ENCODE measurements at places on chromosomes 13 and 19.

- DNase-seq, result no peak
Measured at GRCh38 chr19:14770944-14771839, 7.2 kb downstream of the ADGRE2 start.

- DNase-seq, result no peak
Measured at GRCh38 chr13:82569581-82569980, 1312.7 kb downstream of the SLITRK1 start.

DNA sequence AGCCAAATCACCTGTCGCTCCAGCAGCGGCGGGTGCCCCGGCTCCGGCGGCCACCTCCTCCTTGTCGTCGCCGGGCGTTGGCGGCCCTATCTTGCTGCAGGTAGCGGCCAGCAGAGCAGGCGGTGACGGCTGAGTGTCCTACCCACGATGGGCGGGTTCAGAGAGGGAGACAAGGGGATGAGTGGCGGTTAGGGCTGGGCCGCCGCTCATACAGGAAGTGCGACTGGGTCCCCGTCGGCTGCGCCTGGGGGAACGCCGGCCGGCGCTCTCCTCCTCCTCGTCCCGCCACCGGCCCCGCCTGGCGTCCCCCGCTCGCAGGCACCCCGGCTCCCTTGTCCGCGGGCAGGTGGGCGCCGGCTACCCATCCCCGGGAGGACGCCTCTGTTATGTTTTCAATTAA lies 1692.0 kb downstream of the SLITRK5 start:
- no peak for DNase-seq

DNA sequence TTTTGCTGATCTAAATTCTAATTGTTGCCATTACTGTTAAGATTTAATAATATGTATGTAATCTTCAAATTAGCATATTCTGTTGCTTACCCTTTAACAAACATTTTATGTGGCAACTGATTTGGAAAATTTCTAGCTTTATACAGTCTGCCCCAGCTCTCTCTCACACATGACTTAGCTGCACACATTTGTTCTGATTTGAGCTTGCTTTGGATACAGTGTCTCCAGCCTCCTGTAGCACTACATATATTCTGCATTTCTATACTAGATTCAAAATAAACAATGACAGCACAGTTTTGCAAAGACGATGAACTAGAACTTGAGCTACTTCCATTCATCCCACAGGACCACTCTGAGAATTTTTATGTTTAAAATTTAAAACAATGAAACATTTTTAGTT lies 254.7 kb downstream of the DNAJC15 start:
- no peak for DNase-seq

Measured in activated T-helper 2 cell treated with anti-CD3 and anti-CD28 coated beads, Interferon-gamma antibody, Interleukin-2, Interleukin-4, amounts not matched to agents 10 μg/mL and 5 μg/mL and 100 μg/mL, durations not matched to agents 14 hours and 24 hours and 36 hours (primary cell).